IPS DF 6.9 (cell line): ENCODE measurements at places on chromosomes 11 and 22.

DNA sequence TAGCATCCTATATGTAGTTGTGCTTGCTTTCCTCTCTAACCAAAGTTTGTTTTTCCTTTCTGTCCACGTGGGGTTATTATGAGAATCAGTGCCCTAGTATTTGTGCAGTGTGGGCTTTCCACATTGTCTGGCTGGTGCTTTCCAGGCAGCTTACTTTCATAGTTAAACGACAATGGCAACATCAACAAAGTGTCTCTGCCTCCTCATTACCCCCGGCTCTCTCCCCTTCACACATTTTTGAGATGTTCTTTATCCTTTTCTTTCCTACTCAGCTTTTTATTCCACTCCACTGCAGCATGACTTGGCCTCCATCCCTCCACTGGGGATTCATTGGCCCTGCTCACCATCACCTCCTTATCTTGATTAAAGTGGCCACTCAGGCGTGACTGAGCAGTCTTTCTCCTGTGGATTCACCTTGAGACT lies 19.1 kb downstream of the SPECC1L start:
- DNase-seq = no peak

DNA sequence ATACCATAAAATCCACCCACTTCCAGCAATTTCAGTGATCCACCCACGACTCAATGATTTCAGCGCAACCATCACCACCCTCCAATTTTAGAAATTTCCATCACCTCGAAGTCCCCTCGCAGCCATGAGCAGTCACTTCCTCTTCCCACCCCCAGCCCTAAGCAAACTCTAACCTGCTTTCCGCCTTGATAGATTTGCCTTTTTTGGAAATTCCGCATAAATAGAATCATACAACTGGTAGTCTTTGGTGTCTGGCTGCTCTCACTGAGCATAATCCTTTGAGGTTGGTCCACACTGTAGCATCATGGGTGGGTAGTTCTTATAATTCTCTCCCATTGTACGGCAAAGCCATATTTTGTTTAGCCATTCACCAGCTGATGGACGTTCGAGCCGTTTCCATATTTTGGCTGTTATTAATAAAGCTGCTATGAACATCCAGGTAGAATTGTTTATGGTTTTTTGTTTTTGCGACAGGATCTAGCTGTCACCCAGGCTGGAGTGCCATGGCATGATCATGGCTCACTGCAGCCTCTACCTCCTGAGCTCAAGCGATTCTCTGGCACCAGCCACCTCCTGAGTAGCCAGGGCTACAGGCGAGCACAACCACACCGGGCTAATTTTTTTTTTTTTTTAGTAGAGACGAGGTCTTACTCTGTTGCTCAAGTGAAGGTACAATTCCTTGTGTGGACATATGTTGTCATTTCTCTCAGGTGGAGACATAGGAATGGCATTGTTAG lies 16.0 kb downstream of the PIM3 start:
- DNase-seq = no peak

DNA sequence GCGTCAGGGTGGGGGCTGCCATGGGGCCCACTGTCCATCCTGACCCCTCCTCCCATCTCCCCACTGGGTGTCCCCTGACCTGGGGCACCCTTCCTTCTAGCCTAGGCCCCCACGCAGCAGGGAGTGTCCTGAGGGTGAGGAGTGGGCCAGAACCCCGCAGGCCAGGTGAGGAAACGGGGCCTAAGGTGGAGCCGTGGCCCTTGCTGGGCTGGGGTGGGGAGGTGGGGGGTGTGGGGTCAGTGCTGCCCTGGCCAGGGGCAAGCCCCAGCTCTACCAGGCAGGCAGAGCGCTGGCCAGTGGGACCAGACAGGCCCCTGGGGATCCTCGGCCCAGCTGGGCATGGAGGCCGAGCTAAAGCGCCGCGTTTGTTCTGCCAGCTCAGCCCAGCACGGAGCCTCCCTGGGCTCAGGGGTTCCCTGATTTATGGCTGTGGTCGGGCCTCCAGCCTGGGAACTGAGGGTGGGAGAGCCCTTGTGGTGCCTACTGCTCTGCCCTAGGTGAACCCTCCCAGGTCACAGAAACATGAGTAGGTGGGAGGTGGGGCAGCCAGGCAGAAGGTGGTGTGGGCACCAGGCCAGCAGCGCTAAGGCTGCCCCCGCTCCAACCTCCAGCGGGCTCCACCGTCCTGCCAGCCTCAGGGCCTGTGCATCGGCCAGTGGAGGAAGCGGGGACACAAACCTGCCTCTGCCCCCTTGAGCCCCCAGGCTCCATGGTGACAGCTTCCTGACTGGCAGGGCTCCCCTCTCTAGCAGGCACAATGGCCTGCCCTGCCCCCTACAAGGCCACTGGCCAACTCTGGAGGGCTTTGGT lies 22.4 kb downstream of the TRMU start:
- DNase-seq = no peak

- no peak for DNase-seq
Measured at GRCh38 chr11:134950692-134951304, 538.8 kb upstream of the B3GAT1 start.

- DNase-seq = no peak
Measured at GRCh38 chr11:86795949-86796348, 4.4 kb upstream of the PRSS23 start.

GRCh38 chr22:36873614-36874308 lies 13.0 kb downstream of the NCF4 start:
- peak; percentile 20 for DNase-seq

DNA sequence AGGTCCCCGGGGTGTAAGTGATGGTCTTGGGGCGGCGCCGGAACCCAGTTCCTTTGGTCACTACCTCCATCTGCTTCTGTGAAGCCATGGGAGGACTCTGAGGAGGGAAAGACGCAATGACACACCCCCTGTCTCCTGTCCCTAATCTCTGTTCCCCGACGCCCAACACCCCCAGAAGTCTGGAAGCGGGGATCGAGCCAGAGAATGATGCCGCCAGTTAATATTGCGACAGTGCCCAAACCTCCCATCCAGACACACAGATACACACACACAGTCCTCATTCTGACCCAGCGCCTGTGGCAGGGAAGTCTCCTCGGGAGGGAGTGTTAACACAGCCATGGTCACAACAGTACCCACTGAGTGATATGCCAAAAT lies 352 bp downstream of the C22orf23 start:
- DNase-seq = no peak

- no peak for DNase-seq
Measured at GRCh38 chr11:36380296-36381014, 84.4 kb downstream of the PRR5L start.

- DNase-seq = no peak
Measured at GRCh38 chr11:117618982-117619355, 178.0 kb downstream of the DSCAML1 start.

DNA sequence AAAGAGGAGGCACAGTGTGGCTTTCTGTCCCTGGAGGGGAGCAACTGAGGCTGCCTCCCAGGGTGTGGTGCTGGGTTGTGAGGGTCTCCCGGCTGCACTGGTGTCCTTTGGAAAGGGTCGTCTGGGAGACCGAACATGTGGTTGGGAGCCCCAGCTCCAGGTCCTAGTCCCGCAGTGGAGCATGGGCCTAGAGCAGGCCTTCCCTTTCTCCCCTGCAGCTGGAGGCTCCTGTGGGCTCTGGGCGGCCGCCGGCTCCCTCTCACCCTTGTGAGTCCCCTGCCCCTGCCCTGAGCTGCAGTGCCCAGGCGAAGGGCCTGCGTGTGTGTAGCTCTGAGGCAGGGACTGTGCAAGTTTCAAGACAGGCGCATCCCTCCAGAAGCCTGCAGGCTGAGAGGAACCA lies 1492.7 kb downstream of the BRD1 start:
- no peak for DNase-seq
